ENCODE measurements at places on chromosomes 11 and 22.

GRCh38 chr22:36617694-36618522, 85.6 kb downstream of the CACNG2 start:
- DNase-seq: no peak

DNA sequence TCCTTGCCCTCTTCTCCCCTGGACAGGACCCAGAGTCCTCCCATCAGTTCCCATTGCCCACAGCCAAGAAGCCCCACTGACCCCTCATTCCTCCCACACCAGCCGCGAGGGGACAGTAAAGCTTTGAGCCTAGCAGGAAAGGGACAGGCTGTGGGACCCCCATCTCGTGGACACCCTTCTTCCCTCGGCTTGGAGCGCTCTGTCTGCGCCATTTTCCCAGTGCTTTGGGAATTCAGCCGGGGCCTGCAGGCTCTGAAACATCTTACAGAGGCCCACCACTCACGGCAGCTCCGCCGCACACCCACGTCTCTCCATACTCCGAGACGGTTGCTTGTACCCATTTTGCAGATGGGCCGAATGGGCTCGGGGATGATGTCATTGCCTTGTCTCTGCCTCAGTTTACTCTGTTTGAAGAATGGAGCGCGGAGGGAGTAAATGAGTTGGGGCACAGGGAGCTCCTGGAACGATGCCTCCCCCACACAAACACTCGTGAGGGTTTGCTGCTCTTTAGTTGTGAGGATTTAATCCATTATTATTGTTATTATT, 447.7 kb downstream of the TBC1D22A start:
- no peak for DNase-seq

GRCh38 chr11:132496341-132496740, 1036.0 kb downstream of the OPCML start:
- no peak for DNase-seq

GRCh38 chr11:121330614-121331435, 38.3 kb downstream of the SC5D start:
- DNase-seq: no peak
